ENCODE measurements at places on chromosomes 5 and 9.

DNA sequence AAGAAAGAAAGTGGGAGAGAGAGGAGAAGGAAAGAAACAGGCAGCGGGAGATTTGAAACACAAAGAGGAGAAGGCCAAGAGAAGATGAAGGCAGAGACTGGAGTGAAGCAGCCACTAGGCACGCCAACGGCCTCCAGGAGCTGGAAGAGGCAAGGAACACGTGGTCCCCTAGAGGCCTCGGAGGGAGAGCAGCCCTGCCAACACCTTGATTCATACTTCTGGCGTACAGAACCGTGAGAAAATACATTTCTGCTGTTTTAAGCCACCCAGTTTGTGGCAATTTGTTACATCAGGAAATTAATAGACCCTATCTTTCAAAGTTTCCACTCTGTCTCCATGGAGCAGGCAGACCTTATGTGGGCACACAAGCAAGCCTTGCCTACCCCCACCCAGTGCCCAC lies 133.4 kb downstream of the ACTL7B start:
- no peak for DNase-seq

- no peak for DNase-seq
Observed at GRCh38 chr5:134769206-134769605, 10.6 kb downstream of the DDX46 start.

GRCh38 chr9:21558615-21559401 lies 76.7 kb upstream of the IFNE start:
- DNase-seq = no peak

DNA sequence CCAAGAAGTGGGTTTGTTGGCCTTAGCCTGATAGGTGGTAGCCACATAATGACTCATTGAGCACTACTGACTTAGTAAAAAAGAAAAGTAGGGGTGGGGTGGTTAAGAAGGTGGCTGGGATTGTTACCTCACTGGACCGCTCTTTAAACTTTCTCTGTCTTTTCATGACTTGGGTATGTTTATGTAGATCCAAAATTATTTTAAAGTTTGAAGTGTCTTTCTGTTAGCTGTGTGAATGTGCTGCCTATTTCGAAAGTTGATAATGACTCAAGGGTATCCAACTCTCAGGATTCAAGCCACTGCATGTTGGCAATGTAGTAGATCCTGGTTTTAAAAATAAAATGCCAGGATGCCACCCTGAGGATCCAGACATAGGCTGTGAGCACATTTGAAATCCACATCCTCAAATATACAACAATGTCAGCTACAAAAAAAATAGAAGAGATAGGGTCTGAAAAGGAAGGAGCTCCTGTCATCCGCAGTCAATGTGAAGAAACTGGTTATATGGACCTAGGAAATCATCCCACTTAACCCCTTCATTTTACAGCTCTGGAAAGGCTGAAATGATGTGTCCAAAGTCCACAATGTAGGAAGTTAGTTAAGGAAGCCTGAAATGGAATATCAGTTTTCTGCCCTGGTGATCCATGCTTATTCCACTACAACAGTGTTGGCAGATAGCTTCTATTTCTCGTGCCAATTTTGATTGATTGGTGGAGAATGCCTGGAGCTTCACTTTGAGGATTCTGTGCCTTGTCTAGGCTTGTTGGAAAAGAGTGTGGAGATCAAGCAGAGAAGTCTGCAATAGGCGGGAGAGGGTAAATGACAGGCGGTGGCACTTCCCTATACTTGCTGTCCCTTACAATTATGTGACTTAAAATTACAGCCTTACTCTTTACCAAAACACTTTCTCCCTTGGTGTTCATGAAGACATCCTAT lies 23.4 kb downstream of the ZNF462 start:
- no peak for DNase-seq

- DNase-seq = no peak
Observed at GRCh38 chr9:37408933-37409710, 13.4 kb upstream of the GRHPR start.

DNA sequence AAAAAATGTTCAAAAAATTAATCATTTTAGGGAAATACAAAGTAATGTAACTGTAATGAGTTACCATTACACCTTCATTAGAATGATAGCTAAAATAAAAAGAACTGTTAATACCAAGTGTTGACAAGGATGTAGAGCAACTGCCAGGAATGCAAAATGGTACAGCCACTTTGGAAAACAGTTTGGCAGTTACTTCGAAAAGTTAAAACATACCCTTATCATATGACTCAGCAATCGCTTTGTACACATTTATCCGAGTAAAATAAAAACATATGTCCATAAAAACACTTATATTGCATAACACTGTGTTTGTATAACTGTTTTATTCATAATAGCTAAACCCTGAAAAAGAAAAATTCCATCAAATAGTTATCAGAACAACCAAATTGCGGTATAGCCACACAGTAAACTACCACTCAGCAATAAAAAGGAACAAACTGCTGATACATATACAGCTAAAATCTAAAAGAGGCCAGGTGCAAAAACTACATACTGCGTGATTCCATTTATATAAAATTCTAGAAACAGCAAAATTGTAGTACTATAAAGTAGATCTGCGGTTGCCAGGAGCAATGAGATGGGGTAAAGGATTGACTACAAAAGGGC lies 61.7 kb downstream of the RFX3 start:
- DNase-seq = no peak

DNA sequence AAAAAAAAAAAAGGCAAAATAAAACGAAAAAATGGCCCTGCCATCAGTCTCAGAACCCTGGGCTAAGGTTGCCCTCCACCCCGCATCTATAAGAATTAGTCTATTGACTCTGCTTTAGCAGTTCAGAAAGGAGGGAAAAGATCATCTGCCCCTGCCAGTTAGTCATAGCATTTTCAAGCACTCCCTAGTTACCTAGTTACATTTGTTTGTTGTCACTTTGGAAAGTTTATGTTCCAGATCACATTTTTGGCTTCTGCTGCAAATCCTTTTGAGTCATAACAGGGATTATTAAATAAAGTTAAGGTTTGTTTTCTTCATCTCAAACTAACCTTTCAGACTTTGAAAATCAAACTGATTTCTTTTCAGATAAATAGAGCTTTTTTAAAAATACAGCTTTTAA lies 52.1 kb downstream of the AQP7 start:
- DNase-seq = no peak

GRCh38 chr5:124986667-124987066 lies 240.2 kb upstream of the ZNF608 start:
- DNase-seq = no peak

DNA sequence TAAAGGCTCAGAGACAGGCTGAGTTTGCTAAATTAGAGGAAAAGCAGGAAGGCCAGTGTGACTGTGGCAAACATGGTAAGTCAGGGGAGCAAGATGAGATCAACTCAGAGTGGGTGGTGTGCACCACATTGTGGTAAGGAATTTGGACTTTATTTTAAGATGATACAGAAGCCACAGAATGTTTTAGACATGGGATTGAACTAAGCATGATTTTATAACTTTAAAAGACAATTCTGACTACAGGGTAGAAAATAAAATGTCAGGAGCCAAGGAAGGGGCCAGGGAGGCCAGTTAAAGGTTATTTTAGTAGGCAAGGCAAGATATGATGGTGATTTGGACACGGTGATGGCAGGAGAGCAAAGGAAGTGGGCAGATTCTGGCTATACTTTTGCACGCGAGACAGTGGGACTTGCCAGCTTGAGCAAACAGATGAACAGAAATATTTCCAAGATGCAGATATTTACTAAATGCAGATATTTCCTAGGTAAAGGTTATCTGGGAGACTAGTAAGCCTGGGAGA lies 53.9 kb downstream of the TSSK1B start:
- DNase-seq = no peak

- DNase-seq = no peak
Observed at GRCh38 chr5:158928404-158928803, 171.3 kb downstream of the EBF1 start.

Measured in hematopoietic multipotent progenitor cell treated with erythropoietin and hydrocortisone succinate and interleukin-3 and kit ligand, for 15 days (in vitro differentiated cells).